ENCODE measurements at places on chromosomes 7 and 10.

DNA sequence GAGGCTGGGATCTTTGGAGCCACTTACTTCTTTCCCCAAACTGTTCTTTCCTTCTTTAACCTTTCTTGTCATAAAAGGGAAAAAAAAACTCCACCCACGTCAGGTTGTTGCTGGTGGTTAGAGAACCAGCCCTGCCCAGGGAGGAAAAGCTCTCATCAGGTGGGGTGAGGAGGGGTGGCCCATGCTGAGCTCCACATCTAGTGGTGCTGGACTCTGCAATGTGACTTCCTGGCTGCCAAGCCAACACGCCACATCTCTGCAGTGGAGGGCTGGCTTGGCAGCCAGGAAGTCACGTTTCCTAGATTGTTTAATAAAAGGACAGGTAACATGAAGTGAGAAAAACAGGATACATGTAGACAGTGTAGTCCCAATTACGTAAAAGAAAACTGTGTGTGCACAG, 37.4 kb downstream of the WIPF3 start:
- no peak for DNase-seq

DNA sequence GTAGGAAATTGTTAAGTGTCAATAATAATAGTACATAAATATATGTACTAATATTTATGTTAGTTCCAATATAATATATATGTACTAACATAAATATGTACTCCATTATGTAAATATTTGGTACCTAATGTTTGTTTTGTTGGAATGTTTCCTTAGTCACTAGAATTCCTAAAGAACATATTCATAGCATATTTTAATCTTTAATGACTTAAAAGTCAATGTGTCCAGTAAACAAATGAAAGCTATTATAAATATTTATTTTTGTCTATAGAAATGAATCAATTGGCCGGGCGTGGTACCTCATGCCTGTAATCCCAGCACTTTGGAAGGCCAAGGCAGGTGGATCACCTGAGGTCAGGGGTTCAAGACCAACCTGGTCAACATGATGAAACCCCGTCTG, 153.6 kb downstream of the GPR158 start:
- DNase-seq: no peak

- no peak for DNase-seq
These were observed 17.0 kb downstream of the TRPV5 start for GRCh38 chr7:142916508-142916907.

DNA sequence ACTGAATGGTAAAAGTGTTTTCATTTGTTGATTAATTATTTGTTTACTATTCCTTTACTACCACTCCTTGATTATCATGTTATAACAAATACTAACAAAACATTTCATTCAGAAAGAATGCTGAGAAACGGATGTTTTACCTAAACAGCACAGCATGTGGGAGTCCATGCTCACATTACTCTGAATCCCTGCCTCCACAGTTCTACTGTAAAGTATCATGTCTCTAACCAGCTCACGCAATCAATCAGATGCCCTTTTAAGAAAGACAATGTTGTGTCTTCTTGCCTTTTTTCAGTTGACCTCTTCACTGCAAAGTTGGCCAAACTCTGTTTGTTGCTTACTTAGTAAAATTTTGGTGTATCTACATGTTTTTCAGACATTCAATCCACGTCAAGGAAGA, 232.5 kb upstream of the MDFIC start:
- no peak for DNase-seq

GRCh38 chr7:94188350-94188749, 184.2 kb upstream of the BET1 start:
- DNase-seq: no peak

DNA sequence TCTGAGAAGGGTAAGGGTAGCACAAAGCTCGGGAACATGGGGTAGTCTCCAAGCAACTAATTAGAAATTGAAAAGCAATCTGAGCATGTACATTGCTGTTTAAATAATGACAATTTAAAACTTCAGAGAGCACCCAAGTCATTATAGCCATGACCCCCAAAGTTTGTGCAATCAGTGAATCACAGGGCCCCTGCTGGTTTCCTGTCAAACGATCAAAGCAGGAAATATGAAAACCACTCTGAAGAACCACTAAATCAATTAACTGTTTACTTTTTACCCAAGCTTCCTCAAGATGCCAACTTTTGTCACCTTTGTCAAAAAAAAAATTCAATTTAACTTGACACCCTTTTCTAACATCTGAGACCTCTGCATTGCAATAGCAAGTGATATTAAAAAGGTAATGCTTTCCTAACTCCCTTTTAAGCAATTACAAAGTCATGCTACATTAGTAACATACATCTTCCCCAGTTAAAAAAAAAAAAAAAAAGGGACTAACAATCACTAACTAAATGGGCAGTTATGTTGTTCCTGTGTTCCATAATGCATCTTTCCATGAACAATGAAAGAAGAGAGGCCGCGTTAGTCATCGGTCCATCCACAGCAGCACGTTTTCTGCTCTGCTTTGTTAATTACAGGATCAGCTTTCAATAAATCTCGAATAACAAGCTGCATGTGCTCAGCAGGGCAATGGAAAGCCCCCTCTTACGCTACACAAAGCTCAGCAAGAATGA, 80.6 kb downstream of the ETV1 start:
- DNase-seq: no peak

GRCh38 chr7:71942115-71942514, 470.0 kb downstream of the CALN1 start:
- no peak for DNase-seq

GRCh38 chr7:158827411-158828132, 1.7 kb downstream of the ESYT2 start:
- no peak for DNase-seq

- DNase-seq: no peak
These were observed 4.9 kb downstream of the ARMC3 start for GRCh38 chr10:22932626-22933370.

DNA sequence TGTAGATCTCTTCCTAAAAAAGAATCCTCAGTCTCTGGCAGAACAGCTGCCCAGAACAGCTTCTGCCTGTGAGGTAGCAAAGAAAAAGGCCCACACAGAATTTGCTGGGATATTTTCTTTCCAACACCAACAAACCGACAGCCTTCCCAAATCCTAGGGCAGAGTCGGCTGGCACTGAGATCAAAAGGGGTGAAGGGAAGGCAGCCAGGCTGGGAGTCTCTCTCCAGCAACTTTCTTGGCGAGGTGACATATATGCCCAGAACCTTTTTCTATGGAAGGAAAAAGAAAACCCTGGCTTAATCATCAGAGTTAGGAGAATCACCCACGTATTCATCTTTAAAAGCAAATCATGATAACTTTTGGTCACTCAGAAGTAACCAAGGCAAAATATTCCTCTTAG, 279.6 kb downstream of the DNAJB6 start:
- no peak for DNase-seq

DNA sequence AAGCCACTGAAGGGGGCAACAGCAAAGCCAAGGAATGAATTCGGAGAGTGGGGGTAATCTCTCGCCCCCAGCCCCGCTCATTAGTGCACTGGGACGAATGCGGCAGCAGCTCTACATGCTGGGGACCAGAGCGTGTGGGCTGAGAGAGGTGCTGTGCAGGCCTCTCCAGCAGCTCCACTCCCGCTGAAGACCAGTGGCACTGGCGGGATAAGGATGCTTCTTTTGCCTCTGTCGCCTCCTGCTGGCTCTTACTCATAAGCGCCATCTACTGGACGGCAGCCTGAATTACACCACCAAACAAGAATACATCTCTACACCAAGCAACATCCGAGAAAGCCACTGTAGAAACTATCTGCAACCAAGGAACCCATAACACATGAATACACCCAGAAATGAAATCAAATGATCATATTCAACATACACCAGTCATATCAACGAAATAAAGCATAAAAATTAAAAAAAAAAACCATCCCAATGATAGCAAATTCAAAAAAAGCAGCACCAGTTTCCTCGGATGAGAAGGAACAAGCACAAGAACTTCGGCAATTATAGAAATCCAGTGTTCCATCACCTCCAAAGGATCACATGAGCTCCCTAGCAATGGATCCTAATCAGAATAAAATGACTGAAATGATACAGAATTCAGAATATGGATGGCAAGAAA, 79.0 kb upstream of the TMEM168 start:
- peak; percentile 24 for DNase-seq

GRCh38 chr7:98913612-98914011, 35.3 kb downstream of the TRRAP start:
- no peak for DNase-seq

DNA sequence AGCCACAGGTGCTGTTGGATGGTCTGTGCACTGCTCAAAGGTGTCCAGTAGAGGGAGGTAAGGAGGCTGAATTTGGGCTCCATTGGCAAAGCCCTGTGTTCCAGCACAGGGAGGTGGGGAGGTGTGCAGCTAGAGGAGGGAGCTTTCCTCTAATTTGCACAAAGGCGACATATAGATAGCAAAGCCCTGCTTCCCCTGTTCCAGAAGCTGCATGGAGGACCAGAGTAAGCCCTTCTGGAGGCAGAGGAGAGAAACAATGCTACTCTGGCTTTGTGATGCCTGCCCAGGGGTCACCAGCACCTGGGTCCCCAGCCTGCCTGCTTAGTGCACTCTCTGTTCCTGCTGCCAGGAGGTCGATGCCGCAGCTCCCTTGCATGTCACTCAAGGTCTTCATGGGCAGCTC, 3.4 kb upstream of the ARHGAP22 start:
- peak; percentile 3 for DNase-seq

DNA sequence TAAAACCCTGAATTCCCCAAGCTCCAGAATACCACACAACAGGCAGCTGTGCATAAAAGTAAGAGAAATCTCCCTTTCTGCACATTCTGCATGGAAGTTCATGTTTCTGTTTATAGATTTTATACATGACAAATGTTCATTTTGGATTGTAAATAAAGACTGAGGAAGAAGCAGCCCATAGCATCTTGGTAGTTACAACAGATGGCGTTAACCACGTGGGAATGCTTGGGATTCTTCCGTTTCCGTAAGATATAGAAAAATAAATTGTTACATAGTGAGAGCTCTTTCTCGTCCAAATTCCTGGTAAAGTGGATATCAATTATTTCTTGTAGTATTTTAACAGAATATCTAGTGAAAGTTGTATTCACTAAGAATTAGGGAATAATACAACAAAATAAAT, 1016.5 kb downstream of the GRM8 start:
- DNase-seq: no peak

DNA sequence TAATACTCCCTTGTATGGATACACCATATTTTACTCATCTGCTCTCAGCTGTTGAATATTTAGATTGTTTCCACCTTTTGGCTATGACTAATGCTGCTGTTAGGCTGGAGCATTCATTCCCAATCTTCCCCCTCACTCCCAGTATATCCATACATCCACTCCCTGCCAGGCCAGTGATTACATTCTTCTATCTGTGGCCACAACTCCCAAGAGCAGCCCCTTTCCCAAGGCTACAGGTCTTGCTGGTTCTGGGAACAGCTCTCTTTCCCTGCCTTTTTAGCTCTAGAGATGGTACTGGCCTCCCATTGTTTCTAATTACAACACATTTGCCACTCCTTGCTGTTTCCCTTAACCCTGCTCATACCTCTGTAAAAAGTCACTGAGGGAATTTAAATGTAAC, 28.2 kb downstream of the SFR1 start:
- no peak for DNase-seq

DNA sequence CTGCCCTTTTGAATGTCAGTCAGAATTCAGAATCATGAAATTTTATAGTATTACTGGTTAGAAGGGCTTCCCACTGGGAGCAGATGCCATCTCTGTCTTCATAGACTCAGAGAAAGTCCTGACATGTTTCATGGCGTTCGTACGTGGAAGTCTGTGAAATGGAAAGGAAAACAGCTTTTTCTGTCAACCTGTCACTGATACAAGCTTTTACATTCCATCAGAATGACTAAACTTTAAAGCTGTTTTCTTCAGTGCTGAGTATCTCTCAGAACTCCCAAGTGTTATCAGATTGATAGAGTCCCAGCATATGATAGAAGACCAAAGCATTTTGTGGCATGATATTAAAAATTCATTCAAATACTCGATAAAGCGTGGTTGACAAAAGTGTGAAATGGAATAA, 726.7 kb upstream of the GALNT17 start:
- DNase-seq: no peak

- DNase-seq: no peak
These were observed 68.8 kb downstream of the OSBPL3 start for GRCh38 chr7:24911213-24911603.

GRCh38 chr10:72026278-72027111, 61.9 kb downstream of the SPOCK2 start:
- no peak for DNase-seq

DNA sequence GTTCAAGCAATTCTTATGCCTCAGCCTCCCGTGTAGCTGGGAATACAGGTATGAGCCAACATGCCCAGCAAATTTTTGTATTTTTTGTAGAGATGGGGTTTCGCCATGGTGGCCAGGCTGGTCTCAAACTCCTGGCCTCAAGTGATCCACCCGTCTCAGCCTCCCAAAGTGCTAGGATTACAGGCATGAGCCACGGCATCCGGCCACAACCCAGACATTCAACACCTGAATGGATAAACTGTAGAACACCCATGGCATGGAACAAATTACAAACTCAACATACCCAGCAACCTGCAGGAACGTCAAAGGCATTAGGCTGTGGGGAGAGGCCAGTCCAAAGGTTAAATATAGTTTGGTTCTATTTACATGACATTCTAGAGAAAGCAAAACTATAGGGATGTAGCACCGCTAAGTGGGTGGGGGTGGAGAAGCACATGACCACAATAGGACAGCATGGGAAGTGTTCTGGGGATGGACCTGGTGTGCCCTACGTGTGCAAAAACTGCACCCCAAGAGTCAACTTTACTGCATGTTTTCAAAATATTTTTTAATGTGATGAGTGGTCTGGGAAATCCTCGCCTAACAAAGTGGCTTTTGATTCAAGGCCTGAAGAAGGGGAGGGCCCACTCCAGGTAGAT, 6.5 kb upstream of the PGAM2 start:
- DNase-seq: no peak

DNA sequence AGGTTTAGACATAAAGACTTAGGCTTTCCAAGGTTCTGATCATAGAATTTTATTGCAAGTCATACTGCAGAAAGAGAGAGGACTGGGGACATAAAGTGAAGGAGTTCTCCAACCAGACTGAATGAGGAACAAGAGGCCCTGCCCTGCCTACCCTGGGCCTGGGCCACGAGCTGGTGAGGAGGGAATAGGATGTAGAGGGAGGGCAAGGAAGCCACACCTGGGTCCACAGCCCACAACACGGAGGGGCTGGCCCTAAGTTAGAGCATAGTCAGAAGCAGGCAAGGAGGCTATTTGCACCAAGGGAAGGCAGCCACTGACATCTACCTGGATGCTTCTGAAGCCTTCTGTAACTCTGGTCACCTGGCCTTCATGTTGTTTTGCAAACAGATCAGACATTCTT, 82.2 kb upstream of the CXCL12 start:
- DNase-seq: no peak

- DNase-seq: no peak
These were observed 15.6 kb upstream of the RTKN2 start for GRCh38 chr10:62284221-62284620.
